GM12878 (cell line): ENCODE measurements at places on chromosomes 4 and X.

- DNase-seq: no peak
Observed at GRCh38 chr4:28966982-28967381, 1753.2 kb upstream of the PCDH7 start.

GRCh38 chrX:11886745-11887144 lies 128.7 kb downstream of the MSL3 start:
- no peak for DNase-seq

GRCh38 chr4:7325541-7325940 lies 109.2 kb downstream of the PSAPL1 start:
- DNase-seq: no peak

- DNase-seq: no peak
Observed at GRCh38 chrX:123990169-123990568, 28.7 kb downstream of the STAG2 start.

- no peak for DNase-seq
Observed at GRCh38 chr4:155426953-155427352, 50.2 kb upstream of the MAP9 start.

- DNase-seq: no peak
Observed at GRCh38 chr4:143254491-143255226, 69.9 kb downstream of the USP38 start.

GRCh38 chr4:76712564-76712963 lies 185.4 kb downstream of the SOWAHB start:
- DNase-seq: no peak

DNA sequence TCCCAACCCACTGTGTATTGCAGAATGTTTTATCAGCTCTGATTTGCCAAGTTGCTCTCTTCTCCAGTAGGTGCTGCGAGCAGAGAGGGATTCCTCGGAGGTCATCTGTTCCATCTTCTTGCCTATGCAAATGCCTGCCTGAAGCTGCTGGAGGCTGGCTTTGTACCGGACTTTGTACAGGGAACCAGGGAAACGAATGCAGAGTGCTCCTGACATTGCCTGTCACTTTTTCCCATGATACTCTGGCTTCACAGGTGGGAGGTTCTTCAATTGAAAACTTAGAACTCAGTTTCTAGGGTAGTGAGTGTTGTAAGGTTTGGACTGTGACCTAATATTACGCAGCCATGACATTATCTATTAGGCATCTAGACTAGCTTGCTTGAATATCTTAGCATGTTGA lies 24.9 kb downstream of the AR start:
- DNase-seq: no peak

DNA sequence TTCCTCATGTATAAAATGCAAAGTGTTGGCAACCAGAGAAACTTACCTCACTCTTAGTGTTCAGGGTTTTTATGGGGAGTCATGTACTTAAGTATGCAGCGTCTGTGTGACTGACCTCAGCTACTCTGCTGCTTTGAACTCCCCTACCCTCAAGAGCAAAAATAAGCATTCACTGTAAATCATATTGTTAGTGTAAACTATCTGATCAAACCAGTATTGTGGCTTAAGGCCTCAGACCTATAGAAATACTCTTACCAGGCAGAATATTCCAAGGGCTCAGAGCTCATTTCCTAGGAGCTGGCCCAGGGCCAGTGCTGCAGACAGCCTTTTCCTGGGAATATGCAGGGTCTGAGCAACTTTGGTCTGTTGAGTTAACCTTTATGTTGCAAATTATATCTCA lies 453.1 kb downstream of the CCSER1 start:
- no peak for DNase-seq

DNA sequence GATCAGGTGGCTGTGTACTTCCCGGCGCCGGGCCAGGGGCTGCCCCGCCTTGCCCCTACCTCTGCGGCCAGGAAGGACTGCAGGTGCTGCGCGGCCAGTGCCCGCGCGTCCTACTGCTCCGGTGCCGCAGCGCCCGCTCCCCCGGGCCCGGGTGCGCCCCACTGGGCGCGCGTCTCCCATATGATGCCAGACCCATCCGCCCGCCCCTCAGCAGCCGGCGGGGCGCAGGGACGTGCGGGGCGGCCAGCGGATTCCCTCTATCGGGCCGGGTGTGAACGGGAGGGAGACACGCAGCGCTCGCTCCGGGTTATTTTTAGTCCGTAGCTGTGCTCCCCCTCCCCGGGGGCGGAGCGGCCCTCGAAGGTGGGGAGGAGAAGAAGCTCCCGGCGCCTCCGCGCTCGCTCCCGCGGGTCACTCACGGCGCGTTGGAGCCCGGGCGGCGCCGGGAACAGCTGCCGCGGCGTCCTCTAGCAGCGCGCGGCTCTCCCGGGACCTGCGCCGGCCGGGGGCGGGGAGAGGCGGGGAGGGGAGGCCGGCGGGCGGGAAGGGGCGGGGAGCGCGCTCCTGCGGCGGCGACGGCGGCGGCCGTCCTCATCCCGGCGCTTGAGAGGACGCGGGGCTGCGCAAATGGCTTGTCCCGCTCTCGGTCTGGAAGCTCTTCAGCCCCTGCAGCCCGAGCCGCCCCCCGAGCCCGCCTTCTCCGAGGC lies 103.6 kb downstream of the UCHL1 start:
- DNase-seq: no peak

DNA sequence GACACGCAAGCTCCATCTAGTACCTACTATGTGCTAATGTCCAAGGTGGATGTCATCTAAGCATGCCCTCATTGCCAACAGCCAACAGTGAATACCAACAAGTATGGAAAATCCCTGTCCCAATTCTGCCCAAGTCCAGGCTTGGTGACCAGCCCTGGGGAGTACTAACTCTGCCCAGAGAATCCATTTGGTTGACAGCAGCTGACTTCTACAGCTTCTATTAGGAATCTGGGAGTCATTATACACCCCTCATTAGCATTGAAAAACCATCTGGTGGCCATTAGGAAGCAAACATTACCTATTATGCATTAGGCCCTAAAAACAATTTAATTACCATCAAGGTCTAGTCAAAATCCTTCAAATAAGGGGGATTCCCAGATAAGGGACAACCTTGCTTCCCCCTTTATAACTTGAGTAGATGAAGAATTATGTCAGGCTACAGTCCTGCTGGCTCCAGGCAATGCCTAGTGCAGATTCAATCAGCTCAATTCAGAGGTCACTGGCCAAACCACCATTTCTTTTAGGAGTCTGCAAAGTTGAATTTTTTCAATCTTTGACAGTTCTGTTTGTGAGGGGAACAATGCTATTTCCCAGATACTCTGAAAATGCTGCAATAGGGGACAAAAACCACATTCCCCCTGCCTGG lies 228.0 kb upstream of the LDB2 start:
- no peak for DNase-seq

GRCh38 chrX:136487647-136488046 lies at the start of gene BRS3:
Gene BRS3, plus strand, starts transcription at chrX:136487947. Its CDS starts 168 bp downstream, at chrX:136488115.
- DNase-seq: no peak

DNA sequence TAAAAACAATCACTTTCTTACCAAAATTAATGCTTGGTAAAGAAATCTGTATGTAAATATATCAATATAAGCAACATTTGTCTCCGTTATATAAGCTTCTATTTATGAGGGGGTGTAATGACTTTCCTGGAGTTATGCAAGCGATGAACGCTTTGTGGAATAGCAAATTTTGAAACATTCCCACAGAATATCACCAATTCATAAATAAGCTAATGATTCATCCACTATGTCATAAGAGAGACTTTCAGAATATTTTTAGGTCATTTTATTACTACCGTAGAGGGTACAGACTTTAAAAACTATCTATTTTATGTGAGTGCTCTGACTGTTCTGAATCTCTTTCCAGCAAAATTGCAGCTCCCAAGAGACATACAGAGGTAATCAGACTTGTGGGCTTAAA lies 179.5 kb upstream of the FTHL17 start:
- DNase-seq: no peak

GRCh38 chr4:8285976-8286718 lies 16.6 kb downstream of the HTRA3 start:
- no peak for DNase-seq

DNA sequence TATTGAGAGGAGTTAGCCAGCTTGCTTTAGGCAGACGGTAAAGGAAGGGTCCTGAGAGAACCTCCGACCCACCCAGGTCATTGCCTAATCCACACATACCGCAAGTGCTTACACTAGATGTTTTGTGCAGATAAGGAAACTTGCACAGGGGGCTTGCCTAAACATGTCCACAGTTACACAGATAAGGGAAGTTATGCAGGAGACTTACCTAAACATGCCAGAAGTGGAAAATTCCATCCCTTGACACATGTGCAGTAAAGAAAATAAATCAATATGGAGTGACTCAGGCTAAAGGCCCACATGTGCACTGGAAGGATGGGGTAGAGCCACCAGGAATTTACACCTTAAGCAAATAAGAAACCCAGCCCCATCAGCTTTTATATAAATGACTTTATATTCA lies 232.8 kb upstream of the HDX start:
- no peak for DNase-seq

DNA sequence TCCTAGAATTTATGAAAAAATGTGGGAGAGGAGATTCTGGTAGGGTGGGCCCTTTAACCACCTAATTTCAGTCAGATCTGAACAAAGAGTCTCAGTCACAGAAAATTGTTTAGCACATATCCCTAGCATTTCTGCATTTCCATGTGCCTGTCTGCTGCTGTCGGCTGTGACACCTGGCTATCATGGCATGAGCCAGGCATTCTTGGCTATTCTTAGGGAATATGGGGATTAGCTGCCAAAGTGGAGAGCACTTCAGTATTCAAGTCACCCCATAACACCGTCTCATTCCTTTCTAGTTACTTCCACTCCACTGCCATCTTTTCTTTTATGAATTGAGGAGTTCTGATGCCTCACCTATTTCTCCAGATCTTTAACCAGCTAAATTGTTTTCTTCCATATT lies 211.5 kb downstream of the FRAS1 start:
- DNase-seq: no peak

- no peak for DNase-seq
Observed at GRCh38 chrX:30373479-30373878, 64.3 kb upstream of the NR0B1 start.

DNA sequence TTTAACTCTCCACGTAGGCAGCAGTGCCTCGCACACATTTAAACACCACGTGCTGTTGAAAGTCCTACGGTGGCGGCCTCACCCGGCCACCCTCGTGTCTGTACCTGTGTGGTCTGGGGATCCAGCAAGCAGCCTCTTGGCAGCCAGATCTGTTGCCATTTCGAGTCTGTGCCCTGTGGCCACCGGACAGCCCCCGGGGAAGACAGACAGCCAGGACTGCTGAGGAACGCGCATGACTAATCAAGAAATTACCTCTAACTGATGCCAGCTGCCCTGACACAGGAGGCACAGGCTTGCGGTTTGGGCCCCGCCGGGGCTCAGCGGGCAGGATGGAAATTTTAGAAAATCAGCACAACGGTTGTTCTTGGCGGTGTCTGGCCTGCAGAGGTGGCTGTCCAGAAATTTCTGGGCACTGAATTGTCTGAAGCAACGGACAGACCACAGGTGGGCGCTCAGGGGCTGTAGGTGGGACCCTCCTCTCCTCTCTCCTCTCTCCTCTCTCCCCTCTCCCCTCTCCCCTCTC lies 15.6 kb upstream of the ASMTL start:
- peak; percentile 83 for DNase-seq

- peak; percentile 64 for DNase-seq
Observed at GRCh38 chrX:47190445-47191269, 3.0 kb upstream of the UBA1 start.

- no peak for DNase-seq
Observed at GRCh38 chr4:123555233-123555806, 158.7 kb downstream of the SPRY1 start.

DNA sequence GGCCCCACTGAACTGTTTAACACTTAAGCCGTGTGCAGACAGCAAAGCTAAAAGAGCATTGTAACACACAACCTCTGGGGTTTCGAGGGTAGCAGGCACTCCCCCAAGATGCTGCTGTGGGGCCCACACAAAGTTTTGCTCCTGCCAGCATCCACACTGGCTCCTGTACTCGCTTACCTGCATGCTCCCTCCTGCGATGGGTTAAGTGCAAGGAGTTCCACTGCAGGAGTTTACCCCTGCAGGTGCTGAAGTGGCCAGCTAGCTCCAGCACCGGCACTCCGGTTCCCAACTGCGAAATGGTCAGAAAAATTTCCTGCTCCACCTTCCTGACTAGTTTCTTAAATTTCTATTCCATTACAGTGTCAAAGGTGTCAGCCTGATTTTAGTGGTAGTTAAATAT lies 443.5 kb downstream of the PCDH10 start:
- DNase-seq: no peak

DNA sequence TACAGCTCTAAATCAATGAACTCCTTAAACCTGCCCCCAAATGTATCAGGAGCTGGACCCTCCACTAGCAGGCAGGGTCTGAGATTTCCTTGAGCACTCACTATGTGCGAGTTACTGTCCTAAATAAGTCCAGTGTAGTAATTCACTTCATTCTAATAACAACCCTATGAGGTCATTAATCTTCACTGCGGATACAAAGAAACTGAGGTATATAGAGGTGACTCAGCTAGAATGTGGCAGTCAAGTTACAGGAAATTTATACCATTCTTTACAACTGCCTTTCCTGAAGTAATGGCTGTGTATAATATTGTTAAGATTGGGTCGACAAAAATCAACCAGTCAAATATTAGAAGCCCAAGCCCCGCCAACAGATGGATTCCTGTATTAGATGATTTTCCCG lies 473.9 kb upstream of the FTHL17 start:
- DNase-seq: no peak

GRCh38 chr4:142900622-142901021 lies 54.5 kb upstream of the INPP4B start:
- DNase-seq: no peak

DNA sequence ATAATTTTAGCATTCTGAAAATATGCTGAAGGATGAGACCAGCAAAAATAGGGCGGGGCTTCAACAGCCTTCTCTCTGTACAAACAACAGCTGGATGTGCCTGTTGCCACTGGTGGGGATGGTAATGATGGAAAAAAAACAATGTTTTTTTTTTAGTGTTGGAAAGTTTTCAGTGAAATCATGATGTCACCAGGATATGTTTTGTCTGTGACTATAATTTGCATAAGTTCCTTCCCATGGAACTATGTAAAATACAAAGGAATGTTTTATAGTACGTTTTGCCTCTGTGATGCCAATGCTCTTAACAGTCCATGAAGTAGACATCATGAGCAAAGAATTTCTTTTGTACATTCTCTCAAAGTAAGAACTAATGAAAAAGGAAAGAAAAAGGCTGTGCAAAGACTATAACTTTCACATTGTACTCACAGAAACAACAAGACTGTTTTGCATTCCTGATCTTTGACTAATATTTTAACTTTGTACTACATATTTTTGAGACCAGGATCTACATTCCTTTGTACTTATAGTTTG lies 589.7 kb downstream of the SPRY1 start:
- DNase-seq: no peak

DNA sequence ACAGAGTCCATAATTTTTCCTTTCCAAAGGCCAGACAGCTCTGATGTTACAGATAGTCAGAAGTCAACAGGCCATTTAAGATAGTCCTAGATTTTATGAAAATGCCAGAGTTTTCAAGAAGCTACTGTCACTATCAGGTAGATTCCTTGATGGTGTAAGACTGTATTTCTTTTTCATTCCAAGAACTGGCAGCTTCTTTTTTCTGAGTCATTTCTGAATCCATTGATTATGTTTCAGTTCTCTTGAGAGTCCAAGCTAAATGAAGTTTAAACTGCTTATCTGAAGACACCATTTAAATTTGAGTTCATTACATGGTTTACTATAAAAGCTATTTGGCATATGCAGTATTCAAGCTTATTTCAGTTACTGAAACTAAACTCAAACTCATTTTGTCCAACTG lies 44.6 kb downstream of the RASSF6 start:
- DNase-seq: no peak
